Mesothelial cell of epicardium (in vitro differentiated cells): ENCODE measurements at places on chromosomes 13 and 19. TPM values are rescaled to one million over a fixed set of nuclear protein-coding genes. Genes with fewer than 3 reads are reported as not detected.

ZIC2 gene
- 0.47 TPM in 1 of 3 replicates, not detected in the others for total RNA-seq

CYP2A6 gene
- 0.27 to 0.40 TPM (median 0.34 TPM) in 3 replicates for total RNA-seq

KIR2DL1 gene
- total RNA-seq = not detected in 3 replicates

PVR gene
- total RNA-seq = 26.8 to 29.1 TPM (median 28.5 TPM) in 3 replicates

DNA sequence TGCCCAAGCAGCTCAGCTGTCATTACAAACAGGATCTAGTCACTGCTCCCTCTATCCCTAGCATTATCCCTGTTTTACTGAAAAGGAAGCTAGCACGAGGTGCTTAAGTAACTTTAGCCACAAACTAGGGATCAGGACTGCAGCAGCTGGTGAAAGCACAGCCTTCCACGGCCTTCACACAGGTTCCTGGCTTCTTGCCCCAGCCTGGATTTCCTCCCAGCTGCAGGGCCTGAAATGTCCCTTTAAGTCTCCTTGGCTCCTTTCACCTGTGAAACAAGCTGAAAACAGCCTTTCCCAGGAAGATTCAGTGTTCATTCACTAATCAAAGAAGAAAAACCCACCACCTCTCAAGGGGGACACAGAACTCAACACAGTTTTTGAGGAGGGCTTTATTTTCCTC is 754.5 kb downstream of the DIAPH3 start:
- DNase-seq = no peak

DNA sequence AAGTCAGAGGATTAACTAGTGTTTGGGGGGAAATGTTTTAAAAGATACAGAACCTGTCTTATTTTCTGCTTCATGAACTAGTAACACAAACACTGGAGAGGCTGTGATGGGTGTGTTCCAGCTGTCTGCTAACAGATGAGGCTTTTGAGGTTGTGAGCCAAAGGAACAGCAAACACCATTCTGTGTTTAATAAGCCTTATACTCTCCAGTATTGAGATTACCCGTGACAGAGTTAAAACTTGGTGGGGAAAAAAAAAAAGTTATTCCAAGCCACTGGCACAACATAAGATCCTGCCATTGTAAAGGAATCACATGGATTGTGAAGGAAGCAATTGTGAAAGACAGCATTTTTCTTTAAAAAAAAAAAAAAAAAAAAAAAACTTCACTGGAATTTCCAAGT is 48.4 kb downstream of the KCTD12 start:
- no peak for DNase-seq

- DNase-seq = no peak
Observed at GRCh38 chr19:1567848-1568227, 287 bp downstream of the MEX3D start.

DNA sequence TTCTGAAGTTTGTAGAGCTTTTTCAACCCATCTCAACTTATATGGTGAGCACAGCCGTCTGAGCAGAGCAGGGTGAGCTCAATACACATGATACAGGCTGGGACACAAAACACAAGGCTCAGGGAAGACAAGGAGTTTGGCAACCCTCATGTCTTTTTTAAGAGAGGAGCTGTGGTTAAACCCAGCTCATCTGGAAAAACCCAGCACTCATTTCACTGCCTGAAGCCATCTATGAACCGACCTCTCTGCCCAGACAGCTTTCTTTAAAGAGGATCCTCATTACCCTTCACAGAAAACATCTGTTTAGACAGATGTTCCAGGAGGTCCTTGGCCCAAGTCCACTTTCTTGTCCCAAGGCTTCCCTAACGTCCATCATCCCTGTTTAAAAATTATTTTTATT is 170.0 kb upstream of the TSHZ3 start:
- DNase-seq = no peak

DNA sequence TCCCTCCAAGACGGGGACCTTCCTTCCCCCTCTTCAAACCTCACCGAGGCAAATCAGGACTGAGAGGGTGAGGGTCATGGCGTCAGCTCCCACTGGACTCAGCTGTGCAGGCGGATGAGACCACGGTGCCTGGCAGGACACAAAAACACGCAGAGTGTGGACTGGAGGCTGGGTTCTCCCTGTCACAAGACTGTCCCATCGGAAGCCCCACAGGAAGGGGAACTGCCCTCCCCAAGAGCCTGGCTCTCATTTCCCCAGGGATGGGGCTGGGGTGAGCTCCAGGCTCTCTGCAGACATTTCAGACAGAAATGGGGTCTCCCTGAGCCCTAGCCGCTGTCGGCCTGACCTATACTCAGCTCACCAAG is at the start of gene LILRB5:
TSS of gene LILRB5 (minus strand) at position 158 of the 365 bp plus-strand sequence. CDS start at position 78, 80 bp downstream.
- DNase-seq = no peak

DNA sequence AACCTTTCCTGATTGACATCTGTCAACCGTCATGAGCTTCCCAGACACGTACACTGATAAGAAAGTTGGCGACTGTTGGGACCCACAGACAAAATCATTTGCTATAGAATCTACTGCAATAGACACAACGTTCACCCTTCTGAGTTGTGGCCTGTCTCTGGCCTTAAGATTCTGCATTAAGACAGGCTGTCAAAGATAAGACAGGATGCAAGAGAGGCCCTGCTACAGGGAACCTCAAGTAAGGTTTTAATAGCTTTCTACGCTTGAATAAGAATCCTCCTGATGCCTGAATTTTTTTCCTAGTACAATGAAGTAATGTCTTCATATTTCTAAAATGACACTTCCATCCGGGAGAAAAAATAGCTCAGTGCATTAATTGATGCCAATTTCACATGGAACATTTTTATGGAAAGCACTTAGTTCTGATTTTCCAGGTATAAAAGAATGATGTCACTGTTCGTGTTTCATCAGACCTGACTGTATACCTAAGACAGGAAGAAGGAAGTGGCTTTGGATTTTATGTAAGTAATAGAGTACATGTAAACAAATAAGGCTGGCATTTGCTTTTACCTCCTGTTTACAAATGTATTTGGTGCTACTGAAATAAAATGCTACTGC is 275.2 kb upstream of the GPC6 start:
- no peak for DNase-seq

- DNase-seq = no peak
Observed at GRCh38 chr19:22620401-22620800, 13.7 kb upstream of the ZNF492 start.

GRCh38 chr13:112898621-112899280 is 70.3 kb upstream of the MCF2L start:
- no peak for DNase-seq

- DNase-seq = no peak
Observed at GRCh38 chr19:3687774-3688706, 12.2 kb downstream of the PIP5K1C start.

DNA sequence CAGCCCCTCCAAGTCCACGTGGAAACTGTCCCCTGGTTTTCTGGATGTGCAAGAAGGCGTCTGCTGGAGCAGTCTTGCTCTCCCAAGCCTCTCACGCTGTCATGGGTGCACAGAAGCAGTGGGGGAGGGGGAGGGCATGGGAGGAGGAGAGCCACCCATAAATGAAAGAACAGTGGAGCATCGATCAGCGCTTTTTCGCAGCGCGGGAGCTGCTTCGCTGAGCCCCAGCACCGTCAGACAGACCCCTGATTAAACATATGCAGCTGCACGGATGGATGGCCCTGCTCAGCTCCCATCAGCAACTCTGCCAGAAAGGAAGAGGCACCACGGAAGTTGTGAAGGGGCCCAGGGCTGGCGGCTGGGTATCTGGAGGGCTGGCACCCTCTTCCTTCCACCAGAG is 264.9 kb downstream of the UQCRFS1 start:
- no peak for DNase-seq

GRCh38 chr13:110479648-110480047 is 81.9 kb downstream of the RAB20 start:
- DNase-seq = no peak

GRCh38 chr19:48842789-48843162 is 6.5 kb upstream of the HSD17B14 start:
- peak; percentile 60 for DNase-seq

GRCh38 chr13:46492946-46493345 is 60.0 kb upstream of the LRCH1 start:
- DNase-seq = no peak

DNA sequence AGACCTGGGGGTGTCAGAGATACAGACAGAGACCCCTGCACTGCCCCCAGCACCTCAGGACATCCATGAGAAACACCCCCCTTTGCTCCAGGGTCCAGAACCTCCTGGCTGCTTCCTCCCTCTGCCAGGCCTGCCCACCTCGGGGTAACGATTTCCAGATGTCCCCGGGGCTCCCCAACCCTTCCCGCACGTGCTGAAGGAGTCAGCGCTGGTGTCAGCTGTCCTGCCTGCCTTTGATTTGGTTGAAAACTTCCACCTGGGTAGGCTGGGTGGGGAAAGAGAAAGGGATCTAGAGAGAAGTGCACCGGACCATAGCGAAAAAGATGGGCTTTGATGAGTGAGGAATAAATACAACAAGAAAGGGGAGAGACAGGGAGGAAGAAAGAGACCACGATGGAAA is 1.5 kb upstream of the CGB7 start:
- DNase-seq = no peak

GRCh38 chr13:89827552-89827951 is 1519.9 kb upstream of the MIR17HG start:
- DNase-seq = no peak
